Stimulated activated CD4-positive, alpha-beta T cell treated with anti-CD3 and anti-CD28 coated beads, TNF-alpha, amount 100 ng/mL, for 1 hour (primary cell): ENCODE measurements at places on chromosomes 6 and 20.

DNA sequence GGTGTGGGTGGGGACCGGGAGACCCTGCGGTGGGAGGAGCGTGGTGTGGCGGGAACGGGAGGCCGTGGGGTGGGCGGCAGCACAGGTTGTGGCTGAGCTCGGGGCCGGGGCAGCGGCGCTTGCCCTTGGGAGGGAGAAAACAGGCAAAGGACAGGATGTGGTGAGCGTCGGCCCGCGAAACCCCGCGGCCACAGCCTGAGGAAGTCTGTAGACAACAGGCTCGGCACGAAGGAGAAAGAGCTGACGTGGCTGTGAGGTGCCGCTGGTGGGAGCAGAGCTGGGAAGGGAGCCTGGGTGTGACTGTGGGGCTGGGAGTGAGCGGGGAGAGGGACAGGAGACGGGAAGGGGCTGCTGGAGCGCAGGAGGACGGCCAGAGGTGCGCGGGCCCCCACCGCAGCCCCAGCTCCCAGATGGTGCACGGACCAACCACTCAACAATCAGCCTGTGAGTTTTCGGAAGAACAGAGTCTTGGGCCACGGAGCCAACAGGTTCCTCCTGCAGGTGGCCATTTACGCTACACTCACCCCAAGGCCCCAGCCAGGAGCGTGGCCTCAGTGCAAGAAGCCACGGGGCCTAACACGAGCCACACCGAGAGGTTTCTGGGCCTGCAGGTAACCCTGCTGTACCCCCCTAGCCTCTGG, 202.8 kb downstream of the DLL1 start:
- no peak for DNase-seq

DNA sequence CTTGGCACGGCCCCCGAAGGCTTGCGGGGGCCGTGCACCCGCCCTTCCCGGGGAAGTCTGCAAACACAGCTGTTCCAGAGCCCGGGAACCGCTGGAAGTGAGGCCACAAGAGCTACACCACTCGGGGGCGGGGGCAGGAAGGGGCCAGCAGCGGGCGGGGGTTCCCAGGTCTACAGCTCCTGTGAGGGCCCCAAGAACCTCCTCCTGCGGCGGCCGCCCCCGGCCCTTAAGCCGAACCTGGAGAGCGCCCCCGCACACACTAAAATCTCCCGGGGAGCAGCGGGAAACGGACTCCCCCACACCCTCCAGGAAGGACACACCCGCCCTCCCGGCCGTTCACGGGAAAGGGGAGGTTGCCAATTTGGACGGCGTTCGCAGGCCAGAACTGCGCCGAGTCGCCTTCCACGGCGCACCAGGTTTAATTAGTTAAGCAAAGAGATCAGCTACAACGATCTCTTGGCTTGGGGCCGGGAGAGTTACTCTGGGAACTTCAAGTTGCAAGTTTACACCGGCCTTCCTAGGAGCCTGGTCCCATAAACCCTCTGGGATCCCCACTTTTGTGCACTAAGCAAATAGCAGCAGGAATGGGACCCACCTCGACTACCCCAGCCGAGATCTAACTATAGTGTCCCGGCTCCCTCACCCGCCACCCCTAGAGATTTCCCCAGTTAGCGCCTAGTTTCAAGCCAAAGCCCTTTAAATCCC, 1.7 kb downstream of the JAG1 start:
- no peak for DNase-seq

- DNase-seq, result no peak
These were observed 24.7 kb downstream of the MYT1 start for GRCh38 chr20:64188682-64189529.

GRCh38 chr20:63370618-63371187, 9.6 kb upstream of the CHRNA4 start:
- DNase-seq, result no peak

DNA sequence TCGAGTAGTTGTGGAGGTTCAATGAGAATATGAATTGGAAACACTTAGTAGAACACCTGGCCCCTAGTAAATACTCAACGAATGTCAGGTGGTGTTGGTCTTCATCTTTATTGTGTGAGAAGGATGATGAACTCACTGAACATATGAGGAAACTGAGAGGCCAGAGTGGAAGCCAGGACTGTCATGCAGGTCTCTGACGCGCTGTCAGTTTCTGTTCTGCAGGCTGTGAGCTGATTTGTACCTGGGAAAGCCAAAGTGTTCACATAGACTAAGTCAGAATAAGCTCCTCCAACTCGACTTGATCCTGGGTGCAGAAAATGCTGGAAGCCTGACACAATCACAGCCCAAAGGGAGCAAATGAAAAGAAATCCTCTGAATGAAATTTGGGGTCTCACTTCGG, 222.2 kb downstream of the LY86 start:
- no peak for DNase-seq

DNA sequence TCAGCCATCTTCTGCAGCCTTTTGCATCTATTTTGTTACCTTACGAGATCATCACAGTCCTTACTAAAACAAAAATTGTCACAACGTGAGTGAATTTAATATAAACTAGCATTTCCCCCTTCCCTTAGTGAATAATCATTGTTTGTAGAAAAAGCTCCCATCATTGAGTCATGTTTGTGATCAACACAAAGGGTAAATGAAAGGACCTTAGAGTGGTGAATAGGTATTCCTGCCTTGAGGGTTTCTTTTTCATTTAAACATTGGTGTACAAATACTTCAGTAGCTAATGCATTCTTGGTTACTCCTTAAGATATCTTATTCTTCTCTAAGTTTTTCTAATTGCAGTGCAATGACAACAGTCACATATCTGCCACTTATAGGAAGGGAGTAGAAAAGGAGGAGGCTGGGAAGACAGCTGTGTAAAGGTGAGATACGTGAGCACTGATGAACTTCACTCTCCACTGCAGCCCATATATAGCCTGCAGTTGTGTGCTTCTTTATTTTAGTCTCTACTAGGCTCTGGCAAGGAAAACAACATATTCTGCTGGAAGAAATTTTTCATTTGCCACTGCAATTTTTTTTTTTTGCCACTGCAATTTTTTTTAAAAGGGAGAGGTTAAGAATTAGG, 27.8 kb downstream of the ADGRG6 start:
- no peak for DNase-seq

DNA sequence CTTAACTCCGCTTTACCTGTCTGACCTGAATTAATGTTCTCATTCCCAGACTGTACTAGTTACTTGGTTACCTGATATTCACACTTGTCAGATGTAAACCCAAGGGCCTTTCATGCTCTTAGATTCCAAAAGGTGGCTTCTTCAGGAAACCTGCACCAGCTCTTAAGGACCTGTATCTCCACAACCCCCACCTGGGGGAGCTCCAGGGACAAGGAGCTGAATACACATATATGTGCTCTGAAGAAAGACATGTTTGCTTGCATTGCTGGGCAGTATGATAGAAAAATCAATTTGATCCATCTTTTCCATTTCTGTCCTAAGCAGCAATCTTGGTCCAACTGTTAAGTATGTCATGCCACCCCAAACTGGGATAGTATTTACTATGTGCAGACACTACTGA, 64.8 kb upstream of the POU3F2 start:
- DNase-seq, result no peak

GRCh38 chr6:134520181-134521115, 202.5 kb upstream of the SGK1 start:
- no peak for DNase-seq

GRCh38 chr20:63640086-63640485, 13.1 kb downstream of the STMN3 start:
- DNase-seq, result no peak

GRCh38 chr6:6931071-6932025, 176.4 kb upstream of the RREB1 start:
- DNase-seq, result no peak

GRCh38 chr6:1913577-1913976, 303.9 kb downstream of the FOXC1 start:
- DNase-seq, result no peak

GRCh38 chr20:50345712-50346373, 155.2 kb downstream of the CEBPB start:
- DNase-seq, result no peak

GRCh38 chr20:8061861-8062518, 42.4 kb upstream of the TMX4 start:
- no peak for DNase-seq

GRCh38 chr6:14086701-14087100, 30.9 kb upstream of the CD83 start:
- no peak for DNase-seq

- no peak for DNase-seq
These were observed 60.9 kb downstream of the MCHR2 start for GRCh38 chr6:99933129-99933528.

DNA sequence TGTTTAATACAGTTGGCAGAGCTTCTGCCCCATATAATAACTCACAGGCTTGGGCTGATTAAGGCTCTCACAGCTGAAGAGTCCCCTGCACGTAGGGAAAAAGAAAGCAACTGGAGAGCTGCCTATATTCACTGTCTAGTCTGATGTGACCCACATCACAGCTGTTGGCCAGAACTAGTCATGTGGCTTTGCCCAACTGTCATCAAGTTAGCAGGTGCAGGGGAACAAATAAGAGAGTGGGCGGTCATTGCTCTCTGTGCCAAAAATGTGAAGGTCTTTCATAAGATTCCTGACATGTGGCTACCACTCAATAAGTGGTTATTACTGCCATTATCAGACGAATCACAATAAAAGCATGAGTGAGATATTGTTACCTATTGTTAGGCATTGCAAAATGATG, 665.2 kb downstream of the DOK5 start:
- DNase-seq, result no peak

GRCh38 chr6:166925141-166925996, 31.0 kb downstream of the RNASET2 start:
- DNase-seq, result no peak

DNA sequence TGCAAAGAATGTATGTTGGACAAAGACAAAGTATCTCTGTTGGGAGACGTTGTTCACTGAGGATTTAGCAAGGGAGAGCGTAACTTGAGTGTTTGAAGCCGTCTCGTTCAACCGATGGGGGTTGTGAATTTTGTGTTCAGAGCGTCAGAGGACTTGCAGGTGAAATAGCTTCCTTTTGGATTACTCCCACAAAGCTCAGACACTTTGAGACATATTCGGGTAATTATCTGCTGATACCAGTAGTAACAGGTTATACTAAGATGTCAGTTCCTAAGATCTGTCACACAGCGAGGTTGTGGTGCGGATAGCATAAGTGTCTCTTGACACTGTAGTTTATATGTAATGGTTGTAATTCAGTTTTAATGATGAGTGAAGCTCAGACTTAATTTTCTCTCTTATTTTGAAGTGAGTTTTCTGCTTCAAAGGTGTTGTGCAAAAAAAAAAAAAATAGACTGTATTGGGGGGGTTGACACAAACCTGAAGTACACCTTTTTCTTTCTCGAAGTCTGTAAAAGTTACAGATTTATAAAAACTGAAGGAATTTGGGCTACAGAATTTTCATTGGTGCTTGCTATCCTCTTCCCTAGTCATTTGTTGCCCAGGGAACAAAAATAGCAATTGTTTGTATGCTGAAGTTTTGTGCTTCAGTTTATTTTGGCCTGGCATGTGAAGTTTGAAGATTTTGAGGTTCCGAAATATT, 1.7 kb downstream of the ASXL1 start:
- no peak for DNase-seq
